ENCODE measurements at places on chromosomes 4 and X.

- DNase-seq: no peak
Observed at GRCh38 chr4:181982856-181983255, 260.3 kb upstream of the TENM3 start.

GRCh38 chr4:39278476-39278875 lies 87.7 kb downstream of the RFC1 start:
- no peak for DNase-seq

- no peak for DNase-seq
Observed at GRCh38 chr4:29085748-29086147, 1634.4 kb upstream of the PCDH7 start.

DNA sequence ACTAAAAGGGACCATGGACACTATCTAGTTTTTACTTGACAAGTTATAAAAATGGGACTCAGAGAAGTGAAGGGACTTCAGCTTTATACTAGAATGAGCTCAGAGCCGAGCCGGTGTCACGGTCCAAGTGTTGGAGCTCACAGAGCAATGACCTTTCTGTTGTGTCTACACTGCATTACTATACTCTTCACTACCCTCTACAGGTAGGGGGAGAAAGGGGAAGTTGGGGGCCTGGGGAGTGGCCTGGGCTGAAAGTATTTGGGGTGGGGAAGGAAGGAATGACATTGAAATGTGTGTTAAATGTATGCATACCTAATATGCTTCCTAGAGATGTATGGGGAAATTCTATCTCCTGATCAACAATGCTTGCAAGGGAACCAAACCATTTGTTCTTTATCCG lies 48.8 kb upstream of the HHIP start:
- no peak for DNase-seq

- DNase-seq: no peak
Observed at GRCh38 chrX:134718105-134718965, 60.1 kb upstream of the PLAC1 start.

All from T-cell (primary cell).